GOT3 (cell line): ENCODE measurements at places on chromosomes 2 and 18.

GRCh38 chr18:46899274-46899948 lies 17.9 kb downstream of the PIAS2 start:
- no peak for DNase-seq

DNA sequence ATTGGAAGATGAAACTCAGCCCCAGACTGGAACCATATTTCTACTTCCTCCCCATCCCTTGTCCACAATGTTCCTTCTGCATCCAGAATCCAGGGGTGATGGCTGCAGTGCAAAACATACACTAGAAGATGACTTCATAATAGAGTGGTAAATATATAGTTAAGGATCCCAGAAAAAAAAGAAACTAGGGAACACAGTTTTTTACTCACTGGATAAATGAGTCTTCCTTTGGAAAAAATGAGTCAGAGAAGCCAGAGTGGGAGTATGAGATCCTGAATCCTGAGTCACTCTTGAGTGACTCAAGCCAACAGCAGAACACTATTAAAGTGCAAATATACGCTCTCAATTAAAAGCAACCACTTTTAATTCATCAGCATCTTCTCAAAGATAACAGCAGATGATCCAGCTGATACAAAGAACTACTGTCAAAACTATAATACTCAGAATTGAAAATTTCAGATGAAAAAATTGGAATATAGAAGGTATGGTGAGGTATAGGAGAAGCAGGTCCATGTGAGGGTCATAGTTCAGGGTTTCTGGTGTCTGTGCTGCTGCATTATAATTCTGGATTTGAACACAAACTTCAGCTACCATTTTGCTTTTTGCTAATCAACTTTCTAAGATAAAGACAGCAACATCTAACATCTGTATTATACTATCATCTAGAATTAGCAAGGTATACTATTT lies 987.2 kb upstream of the CDH2 start:
- DNase-seq = no peak

DNA sequence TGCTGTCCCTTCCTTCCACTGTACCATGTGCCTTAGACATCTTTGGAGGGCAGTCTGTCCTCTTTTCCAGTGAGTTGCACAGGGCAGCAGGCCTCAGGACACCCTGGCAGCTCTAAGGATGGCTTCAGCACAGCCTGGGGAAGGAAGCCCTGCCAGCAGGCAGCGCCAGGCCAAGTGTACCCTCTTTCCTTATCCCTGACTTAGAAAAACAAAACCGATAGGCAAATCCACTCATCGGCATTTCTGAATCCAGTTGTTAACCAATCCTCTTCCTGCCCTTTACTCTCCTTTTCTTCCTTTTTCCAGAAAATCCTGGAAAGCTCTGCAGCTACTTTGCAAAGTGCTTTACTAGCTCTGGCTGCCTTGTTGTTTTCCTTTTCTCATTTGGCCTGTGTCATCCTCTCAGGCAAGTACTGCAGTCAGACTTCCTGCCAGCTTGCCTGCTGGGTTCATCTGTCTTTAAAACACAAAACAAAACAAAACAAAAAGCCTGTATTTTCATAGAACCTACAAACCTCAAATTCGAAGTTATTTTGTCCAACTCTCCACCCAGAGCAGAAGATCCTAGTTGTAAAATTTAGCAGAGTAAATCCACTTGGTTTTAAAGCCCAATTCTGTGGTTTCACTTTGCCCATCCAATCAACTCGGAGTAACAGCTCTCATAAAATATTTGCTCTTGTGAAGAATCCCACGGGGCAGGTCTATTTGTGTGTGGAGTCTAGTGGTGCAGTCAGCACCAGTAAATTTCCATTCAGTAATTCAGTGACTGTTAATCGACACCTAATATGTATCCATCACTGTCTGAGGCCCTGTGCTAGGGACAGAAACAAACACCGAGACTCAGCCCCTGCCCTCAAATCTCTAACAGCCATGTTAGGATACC lies 45.2 kb downstream of the PCBP1 start:
- no peak for DNase-seq

DNA sequence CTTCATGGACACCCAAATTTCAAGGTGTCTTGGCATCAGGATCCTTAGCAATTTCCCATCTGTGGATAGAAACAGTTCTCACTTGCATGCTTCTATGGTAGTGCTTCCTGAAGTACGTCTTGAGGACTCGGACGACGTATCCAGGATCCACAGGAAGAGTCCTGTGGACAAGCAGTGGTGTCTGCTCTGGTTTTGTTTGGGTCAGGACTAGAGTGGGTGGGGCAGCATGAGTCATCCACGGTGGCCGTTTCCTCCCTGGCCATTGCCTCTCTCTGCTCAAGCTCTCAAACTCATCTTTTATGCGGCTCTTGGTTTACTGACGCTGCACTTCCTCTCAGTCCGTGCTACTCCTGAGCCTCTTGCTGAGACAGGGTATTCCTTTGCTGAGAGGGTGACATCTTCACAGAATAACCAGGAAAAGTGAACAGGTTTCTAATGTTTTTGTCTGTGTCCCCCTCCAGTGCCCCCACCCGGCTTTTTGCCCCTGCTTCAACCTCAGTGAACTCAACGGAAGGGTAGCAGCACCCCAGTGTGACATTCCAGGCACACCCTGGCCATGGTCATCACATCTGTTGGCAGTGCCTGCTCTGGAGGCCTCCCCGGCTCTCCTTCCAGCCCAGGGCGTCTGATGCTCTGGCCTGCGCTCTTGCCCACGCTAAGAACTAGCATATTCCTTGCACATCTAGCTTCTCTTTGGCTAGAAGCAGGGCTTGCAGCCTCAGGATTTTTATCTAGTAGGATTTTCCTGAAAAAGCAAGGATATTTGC lies 62.2 kb downstream of the ARMC9 start:
- no peak for DNase-seq

- no peak for DNase-seq
These were observed 301.1 kb upstream of the RND3 start for GRCh38 chr2:150788426-150789140.

DNA sequence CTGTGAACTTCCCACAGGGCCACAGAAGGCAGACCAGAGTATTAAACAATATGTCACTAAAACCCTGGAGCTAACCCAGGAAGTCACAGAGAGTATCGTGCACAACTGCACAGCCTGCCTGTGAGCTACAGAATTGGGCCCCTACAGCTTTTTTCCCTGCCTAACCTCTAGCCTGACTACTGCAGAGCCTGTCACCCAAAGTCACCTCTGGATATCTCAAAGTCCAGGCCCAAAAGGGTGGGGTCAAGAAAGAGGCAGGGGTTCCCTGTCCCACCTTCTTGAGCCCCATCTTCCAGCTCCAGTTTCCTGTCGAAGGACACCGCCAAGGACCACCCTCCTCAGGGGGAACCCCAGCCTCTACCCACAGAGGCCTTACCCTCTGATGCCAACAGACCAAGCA lies 13.5 kb downstream of the GAD1 start:
- DNase-seq = no peak

DNA sequence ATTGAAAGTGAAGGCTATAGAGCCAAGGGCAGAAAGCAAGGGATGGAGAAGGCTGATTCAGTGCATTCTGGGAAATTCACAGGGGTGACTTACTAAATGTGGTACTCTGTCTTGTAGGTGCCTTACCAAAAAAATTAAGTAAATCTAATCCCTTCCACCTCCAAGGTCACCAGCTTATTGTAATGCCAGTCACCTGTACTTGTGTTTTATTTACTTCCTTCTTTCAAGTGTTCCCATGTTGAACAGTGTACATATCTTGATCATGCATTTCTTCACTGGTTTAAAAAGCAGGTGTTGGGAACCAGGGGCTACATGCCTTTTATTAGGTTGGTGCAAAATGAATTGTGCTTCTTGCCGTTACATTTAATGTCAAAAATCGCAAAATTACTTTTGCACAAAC lies 137.0 kb upstream of the ARHGAP28 start:
- DNase-seq = no peak

GRCh38 chr2:179253226-179253625 lies 11.4 kb downstream of the SESTD1 start:
- DNase-seq = no peak

GRCh38 chr18:59884351-59884750 lies 15.4 kb upstream of the PMAIP1 start:
- no peak for DNase-seq

GRCh38 chr18:38386146-38386545 lies 820.5 kb upstream of the CELF4 start:
- no peak for DNase-seq

GRCh38 chr2:177740700-177741099 lies 331.9 kb downstream of the PDE11A start:
- DNase-seq = no peak

DNA sequence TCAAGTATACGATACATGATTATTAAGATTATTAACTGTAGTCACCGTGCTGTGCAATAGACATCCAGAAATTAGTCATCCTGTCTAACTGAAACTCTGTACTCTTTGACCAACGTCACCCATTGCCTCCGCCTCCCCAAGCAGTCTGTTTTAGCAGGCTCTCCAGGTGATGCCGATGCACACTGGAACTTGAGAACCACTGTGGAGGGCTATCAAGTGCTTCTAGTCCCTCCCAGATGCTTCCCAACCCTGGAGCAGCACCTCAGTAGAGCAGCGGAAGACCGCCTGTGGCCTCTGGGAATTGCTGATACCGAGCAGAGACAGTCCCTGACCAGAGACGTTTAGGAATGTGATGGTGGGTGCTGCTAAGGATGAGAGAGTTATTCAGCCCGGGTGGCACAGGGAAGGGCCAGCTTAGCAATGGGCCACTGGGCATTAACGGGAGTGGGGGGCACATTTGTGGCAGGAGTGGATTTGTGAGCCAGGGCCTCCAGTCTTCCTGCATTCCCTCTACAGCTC lies 50.7 kb downstream of the LIPG start:
- no peak for DNase-seq

- no peak for DNase-seq
These were observed 34.7 kb downstream of the C2orf74 start for GRCh38 chr2:61196671-61197070.

- no peak for DNase-seq
These were observed 106.3 kb downstream of the TTN start for GRCh38 chr2:178700922-178701342.

DNA sequence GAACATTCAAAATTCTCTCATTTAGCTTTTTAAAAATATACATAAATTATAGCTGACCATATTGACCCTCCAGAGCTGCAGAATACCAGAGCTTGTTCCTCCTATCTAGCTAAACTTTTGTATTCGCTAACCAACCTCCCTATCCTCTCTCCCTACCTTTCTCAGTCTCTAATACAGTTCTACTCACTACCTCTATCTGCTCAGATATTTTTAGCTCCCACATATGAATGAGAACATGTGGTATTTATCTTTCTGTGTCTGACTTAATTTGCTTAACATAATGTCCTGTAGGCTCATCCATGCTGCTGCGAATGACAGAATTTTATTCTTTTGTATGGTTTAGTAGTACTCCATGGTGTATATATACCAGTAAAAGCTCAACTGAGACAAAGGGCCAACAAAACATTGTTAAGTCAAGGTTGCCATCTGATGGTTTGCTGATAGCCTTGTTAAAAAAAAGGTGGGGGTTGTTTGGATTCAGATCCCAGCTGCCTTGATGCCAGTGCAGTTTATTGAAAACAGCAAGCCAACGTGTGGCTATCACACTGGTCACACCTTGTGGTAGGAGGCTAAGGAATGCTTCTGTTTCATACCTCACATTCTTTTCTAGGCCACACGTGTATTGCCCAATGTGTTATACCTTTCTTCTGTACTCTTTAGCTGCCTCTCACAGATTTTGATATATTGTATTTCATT lies 101.5 kb downstream of the VWA3B start:
- DNase-seq = no peak

GRCh38 chr18:79427368-79428225 lies 31.9 kb downstream of the NFATC1 start:
- no peak for DNase-seq

DNA sequence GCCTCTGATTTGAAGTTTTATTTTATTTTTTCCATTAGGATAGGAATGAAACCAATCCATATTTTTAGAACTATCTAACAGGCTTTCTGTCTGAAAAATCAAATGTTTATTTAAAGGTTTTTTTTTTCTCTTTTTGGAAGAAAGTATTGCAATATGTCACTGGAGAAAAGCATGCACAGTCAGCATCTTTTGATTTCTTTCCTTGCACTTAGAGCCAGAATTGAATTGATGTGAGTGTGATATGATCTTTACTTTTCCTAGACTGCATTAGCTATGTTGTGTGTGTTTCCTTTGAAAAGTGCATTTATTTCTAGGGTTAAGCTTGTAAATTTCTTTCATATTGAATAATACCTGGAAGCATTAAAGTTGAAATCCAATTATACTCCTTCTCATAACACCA lies 87.6 kb downstream of the ASXL3 start:
- DNase-seq = no peak

- DNase-seq = no peak
These were observed 117.1 kb upstream of the STPG4 start for GRCh38 chr2:47272031-47272864.

- no peak for DNase-seq
These were observed 23.4 kb downstream of the BCL11A start for GRCh38 chr2:60529785-60530627.

- DNase-seq = no peak
These were observed 43.0 kb downstream of the KLF7 start for GRCh38 chr2:207122651-207123334.

DNA sequence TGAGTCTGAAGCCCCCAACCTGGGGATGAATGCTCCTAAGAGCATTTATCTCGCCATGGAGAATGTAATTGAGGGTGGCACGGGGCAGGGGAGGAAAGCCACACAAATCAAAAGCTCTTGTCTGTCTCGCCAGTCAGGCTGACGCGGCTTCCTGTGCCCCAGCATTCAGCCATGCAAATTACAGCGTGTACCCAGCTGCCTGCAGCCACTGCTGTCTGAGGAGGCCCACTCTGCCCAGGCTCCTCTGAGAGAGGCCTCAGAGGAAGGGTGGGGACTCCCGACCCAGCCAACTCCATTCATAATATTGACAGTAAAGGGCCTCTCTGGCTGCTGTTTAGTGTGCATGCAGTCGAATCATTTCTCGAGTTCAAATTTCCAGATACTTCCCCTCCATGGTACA lies 22.0 kb downstream of the SMAD7 start:
- DNase-seq = no peak

- DNase-seq = no peak
These were observed 333.2 kb downstream of the SOX11 start for GRCh38 chr2:6025391-6025790.

DNA sequence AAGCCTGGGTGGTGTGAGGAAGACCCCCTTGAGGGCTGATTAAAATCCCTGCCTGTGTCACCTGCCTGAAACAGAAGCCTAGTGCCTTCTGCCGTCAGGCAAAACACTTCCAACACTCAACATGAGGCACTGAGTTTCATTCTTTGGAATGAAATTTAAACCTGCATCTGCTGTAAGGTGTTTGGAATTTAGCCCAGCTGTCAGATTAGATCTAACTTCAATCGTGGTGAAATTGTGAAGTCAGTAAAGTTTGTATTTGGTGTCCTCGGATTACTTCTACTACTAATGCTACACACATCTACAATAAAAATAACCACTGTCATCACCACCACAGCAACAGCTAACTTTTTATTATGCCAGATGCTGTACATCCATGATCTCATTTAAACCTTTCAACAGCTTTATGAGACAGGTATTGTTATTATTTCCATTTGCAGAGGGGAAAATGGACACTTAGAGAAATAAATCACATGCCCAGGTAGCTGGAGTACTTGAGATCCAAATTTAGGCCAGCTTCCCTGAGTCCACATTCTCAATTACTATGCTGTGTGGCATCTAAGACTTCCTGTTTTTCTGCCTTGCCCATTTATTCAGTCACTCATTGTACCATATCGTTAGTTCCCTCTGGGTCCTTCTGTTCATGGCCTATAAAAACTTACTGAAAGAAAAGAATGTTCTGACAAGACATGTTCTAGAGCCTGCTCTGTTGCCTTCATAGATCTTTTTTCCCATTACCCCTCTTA lies 98.2 kb upstream of the GCFC2 start:
- no peak for DNase-seq
